Stimulated activated CD8-positive, alpha-beta memory T cell treated with anti-CD3 and anti-CD28 coated beads, Interleukin-7, amount 100 ng/mL, for 24 hours (primary cell): ENCODE measurements at places on chromosomes 3 and 15.

DNA sequence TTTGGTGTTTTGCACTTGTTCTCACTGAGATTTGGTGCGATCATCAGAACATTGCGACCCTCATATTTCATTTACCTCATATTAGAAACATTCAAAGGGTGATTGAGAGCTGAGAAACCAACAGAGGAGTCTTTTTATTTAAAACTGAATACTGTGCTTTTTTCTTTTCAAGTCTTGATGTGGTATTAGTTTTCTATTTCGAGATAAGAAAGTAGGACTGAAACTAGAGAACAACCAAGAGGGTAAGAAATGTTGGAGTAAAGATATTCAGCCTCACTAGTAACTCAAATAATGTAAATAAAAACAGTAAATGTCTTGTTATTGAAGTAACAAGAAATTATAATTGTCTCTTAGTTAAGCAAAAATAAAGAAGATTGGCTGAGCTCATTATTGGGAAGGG lies 26.5 kb downstream of the EFHB start:
- DNase-seq = no peak

- DNase-seq = no peak
Observed at GRCh38 chr3:11304175-11304574, 32.0 kb downstream of the ATG7 start.

GRCh38 chr15:70566989-70567388 lies 196.4 kb downstream of the UACA start:
- DNase-seq = no peak

DNA sequence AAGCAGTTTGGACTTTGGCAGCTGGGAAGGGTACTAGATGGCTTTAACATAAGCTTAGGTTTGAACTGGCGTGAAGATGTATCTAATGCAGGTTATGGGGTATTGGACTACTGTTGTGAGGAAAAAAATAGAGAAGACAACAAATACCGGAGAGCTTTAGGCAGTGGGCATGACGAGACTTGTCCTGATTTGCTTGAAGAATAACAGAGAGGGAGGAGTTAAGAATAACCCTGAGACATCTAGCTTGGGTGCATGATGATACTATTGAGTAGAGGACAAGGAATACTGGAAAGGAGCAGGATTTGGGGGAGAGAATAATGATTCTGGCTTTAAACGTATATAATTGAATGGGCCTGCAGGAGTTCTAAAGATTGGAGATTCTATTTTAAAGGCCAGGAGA lies 249.5 kb upstream of the AZI2 start:
- DNase-seq = no peak

DNA sequence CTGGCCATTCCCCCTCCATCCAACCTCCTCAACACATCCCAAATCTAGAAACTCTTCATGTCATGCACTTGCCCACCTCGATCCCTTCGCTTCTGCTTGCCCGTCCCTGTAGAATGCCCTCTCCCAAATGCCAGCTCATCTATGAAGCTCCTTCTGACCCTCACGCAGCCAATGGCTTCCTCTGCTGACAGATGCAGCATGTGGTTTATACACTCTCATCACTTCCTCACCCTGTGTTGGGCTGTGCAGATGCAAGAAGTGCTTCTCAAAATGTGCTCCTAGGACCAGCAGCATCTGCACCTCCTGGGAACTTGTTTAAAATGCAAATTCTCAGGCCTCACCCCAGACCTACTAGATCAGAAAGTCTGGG lies 51.7 kb downstream of the SEMA5B start:
- no peak for DNase-seq

DNA sequence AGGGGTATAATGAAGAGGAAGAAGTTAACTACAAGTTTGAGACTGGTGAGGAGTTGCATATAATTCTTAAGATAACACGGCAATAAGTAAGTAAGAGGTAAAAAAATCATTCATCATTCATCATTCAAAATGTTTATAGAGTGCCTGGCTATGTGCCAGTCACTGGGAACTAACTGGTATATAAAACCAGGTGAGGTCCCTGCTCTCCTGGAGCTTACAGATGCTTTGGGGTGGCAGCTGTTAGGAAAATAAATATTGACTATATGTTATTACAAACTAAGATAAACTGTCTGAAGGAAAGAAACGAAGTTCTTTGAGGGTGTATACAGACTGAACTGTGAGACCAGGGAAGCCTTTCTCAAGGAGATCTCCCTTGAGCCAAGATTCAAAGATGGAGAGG lies 2.9 kb downstream of the CASR start:
- no peak for DNase-seq

GRCh38 chr3:159945930-159946329 lies 42.7 kb upstream of the IL12A start:
- no peak for DNase-seq

DNA sequence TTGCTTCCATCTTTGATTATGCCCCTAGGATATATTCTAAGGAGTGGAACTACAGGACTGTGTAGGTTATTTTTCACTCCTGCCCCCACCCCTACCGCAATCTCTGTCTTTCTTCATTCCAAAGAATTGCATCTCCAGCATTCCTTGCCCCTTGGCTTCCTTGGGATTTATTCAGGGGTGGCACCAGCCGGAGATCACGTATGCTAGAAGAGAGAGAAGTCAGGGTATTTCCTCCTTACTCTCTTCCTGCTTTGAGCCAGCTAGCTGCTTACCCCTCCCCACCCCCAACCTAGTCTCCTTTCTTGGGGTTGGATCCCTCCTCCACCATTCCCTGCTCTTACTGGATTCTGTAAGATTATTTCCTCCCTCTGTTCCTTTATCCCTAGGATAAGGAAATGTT lies 35.0 kb upstream of the DENND4A start:
- DNase-seq = no peak

DNA sequence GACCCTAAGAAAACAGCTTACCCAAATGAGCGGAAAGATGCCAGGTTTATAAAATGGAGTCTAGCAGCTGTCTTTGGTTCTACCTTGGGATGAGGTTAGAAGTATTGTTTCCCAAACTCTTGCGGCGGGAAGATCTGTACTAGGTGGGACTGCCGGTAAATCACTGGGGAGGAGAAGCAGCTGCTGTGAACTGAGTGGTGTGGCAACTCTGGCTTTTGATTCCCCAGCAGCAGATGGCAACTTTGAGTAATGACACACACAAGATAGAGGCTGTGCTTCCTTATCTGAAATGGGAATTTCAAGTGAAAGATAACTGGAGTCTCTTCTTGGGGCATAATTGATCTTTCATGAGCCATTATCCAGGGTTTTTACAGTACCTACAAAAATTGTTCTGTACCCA lies 184.9 kb downstream of the ATG7 start:
- no peak for DNase-seq

DNA sequence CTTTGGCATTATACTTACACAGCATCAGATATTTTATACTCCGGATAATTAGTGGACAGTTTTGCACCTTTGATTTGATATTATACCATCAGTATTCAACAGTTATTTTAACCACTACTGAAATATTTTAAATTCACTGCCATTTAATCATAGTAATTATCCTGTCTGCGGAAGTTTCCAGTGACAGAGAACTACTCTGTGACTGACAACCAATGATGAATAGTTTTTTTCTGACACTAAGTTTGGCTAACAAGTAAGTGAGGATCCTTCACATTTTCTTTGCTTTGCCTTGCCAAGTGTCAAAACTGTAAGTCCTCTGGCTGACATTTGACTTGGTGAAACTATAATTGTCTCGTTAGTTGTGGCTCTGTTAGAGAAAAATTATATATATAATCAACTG lies 30.5 kb upstream of the GOLGA8B start:
- DNase-seq = no peak

DNA sequence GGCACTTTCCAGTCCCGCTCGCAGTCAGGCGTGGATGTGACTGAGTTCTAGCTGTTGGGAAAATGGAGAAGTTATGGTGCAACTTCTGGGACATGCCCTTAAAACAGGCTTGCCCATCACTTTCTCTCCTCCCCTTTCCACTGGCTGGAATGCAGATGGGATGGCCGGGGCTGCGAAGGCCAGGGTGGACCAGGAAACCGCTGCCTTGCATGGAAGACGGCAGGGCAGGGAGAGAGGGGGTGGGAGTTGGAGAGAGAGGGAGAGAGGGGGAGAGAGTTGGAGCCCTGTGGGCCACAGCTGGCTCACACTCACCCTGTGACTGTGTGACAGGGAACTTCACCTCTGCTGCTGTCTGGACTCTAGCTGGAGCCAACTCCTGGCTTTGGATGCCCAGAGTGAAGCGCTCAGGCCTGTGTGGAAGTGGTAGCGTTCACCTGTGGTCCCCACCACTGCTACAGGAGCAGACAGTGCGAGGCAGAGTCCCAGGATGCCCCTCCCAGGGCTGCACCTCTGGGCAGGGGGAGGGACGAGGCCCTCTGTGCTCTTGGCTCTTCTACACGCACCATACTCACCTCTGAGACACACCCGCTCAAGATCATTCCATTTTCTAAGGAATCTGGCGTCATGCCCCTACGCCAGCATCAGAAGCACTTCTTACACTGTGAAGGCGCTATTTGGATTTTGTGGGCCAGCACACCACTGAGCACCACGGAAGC lies 36.6 kb downstream of the KLHL25 start:
- DNase-seq = no peak

- DNase-seq = no peak
Observed at GRCh38 chr3:180983136-180983535, 6.4 kb downstream of the DNAJC19 start.

GRCh38 chr15:99708563-99708962 lies 24.7 kb downstream of the LYSMD4 start:
- no peak for DNase-seq

DNA sequence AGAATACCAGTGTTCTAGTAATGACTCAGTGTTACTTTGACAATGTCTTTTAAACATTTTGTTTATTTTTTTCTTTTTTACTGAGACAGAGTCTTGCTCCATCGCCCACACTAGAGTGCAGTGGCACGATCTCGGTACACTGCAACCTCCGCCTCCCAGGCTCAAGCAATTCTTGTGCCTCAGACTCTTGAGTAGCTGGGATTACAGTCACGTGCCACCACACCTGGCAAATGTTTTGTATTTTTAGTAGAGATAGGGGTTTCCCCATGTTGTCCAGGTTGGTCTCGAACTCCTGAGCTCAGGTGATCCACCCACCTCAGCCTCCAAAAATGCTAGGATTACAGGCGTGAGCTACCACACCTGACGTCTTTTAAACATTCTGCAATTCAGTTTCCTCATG lies 15.7 kb downstream of the AQR start:
- DNase-seq = no peak

DNA sequence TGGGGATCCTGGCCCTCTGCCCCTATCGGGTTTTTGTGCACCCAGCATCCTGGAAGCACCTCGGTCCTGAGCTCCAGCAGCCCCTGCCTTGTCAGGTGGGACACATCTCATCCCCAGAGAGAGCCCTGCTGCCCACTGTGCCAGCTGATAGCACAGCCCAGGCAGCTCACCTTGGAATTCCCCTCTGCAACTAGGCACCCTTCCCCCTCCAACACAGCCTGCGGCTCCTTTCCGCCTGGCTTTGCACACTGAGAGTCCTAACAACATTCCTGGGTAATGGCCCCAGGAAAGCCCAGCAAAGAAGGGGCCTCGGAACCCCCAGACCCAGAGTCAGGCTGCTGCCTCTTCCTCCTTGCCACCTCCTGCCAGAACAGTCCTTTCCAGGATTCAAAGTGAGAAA lies 5.9 kb downstream of the HCN4 start:
- DNase-seq = no peak
